NCI-H2107 (cell line): ENCODE measurements at places on chromosomes 12 and 14.

- no peak for DNase-seq
Measured at GRCh38 chr12:97250483-97250882, 212.1 kb upstream of the RMST start.

GRCh38 chr12:105107494-105108371 is at the start of gene WASHC4:
WASHC4 (plus strand) TSS chr12:105107731; CDS start chr12:105107801, 70 bp downstream.
- DNase-seq, result peak; percentile 90

DNA sequence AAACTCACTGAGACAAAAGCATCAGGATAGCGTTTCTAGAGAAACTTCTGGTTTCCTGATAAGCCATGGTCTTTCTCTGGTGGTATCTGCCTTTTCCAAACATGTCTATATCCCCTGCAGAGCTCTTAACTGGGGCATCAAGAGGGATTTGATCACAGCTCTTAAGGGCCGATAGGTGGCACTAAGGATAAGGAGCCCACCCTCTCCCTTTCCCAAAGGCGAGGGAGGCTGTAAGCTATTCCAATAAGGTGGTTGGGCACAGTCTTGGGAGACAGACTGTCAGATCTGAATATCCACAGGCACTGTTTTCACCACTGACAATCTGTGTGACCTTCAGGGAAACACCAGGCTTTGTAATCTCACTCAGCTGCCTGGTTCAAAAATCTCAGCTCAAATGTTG is 206.0 kb downstream of the ADGRD1 start:
- DNase-seq, result no peak

DNA sequence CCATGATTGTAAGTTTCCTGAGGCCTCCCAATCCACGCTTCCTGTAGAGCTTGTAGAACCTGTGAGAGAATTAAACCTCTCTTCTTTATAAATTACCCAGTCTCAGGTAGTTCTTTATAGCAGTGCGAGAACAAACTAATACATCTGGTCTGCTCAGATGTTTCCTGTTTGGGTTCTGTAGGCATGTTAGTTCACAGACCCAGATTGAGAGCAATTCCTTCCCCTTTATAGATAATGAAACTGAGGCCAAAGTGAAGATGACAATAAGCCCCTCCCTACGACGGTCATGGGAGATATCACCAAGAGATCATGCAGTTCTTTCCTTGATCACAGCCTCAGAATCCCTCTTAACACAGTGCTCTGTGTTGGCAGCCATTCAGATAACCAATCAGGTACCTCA is 76.5 kb upstream of the CLMN start:
- DNase-seq, result no peak

- DNase-seq, result no peak
Measured at GRCh38 chr14:55470025-55470424, 29.6 kb upstream of the TBPL2 start.

DNA sequence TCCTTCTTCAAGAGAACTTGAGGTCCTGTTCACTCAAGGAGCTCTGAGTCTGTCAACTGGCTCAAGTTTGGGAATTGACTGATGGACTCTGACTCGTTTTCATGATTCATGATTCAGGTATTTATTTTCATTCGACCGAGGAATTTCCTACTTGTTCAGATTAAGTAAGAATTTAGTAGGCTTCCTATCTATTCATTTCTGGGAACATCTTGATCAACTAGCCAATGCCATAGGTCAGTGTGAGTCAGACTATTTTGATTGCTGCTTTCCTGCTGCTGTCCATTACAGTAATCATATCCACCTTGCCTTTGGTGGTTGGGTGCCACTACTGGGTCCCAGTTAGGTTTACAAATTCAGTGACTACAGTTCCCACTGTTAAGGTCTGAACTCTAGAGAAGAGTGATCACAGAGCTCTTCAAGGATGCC is 6.1 kb downstream of the FAM186A start:
- no peak for DNase-seq

DNA sequence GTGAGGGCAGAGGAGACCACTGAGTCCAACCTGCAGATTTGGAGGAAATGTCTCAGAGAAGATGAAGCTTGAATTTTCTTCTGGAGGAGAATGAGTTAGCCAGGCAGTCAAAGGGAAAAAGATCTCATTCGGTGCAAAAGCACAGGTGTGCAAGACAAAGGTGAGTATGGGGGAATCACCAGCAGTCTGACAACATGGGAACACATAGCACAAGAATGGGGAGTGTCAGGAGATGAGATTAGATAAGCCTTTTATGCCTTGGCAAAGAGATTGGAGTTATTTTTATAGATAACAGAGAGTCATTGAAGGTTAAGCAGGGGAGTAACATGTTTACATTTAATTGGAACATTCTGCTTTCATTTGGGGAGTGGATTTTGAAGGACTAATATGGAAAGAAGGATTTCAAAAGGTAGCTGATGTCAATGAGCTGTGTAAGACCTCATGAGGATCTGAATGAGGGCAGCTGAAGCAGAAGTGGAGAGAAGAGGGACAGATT is 171.3 kb upstream of the NTF3 start:
- DNase-seq, result no peak

DNA sequence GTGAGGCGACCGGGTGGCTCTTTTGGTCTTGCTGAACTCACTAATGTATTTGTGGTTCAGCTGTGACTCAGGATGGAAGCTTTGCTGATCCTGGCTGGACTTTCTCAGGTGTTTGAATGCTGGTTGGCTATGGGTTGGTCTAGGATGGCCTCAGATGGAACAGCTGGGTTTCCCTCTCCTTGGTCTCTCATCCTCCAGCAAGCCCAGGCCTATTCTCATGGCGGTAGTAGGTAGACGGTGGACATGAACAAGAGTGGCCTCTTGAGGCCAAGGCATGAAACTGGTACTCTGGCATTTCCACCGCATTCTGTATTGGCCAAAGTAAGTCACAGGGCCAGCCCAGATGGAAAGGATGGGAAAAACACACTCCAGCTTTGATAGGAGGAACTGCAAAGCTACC is 11.8 kb upstream of the POLR3B start:
- DNase-seq, result no peak

- no peak for DNase-seq
Measured at GRCh38 chr12:131105351-131105735, 151.6 kb downstream of the ADGRD1 start.

GRCh38 chr14:32588448-32589320 is 259.6 kb downstream of the AKAP6 start:
- DNase-seq, result no peak

DNA sequence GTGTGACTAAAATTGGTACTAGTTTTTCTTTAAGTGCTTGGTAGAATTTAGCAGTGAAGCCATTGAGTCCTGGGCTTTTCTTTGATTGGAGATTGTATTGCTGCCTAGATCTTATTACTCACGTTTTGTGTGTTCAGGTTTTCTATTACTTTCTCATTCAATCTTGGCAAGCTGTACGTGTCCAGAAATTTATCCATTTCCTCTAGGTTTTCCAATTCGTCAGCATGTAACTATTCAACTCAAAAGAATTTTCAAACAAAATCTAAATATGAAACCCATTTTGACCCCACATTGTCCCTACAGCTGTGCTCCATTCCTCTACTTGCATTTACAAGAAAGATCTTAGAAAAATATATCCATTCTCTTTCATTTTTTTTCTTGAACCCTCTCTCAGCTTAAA is 1613.4 kb upstream of the SEL1L start:
- no peak for DNase-seq

GRCh38 chr12:1794440-1795090 is 25.8 kb upstream of the LRTM2 start:
- DNase-seq, result no peak

DNA sequence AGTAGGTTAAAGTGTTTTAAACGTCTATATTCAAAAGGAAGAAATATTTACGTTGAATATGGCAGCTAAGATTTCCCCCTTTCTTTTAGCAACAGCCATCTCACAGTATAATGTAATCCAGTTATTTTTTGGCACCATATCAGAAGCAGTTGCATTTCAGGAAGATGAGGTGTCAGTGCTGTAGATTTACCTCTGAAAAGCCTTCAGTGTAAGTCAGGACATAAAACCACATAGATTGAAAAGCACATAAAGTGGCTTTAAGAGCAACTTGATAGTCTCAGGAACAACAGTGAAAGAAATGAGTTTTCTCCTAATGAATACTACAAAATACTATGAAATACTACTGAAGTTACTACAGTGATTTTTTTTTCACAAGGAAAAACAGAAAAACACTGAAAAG is 6.9 kb downstream of the MLH3 start:
- no peak for DNase-seq

GRCh38 chr12:49212572-49212971 is 23.7 kb upstream of the TUBA1A start:
- no peak for DNase-seq

GRCh38 chr14:51993285-51993920 is 4.1 kb downstream of the RTRAF start:
- no peak for DNase-seq

GRCh38 chr14:77088219-77088618 is 9.8 kb upstream of the CIPC start:
- DNase-seq, result no peak

- DNase-seq, result no peak
Measured at GRCh38 chr12:66599816-66600215, 79.1 kb downstream of the GRIP1 start.

DNA sequence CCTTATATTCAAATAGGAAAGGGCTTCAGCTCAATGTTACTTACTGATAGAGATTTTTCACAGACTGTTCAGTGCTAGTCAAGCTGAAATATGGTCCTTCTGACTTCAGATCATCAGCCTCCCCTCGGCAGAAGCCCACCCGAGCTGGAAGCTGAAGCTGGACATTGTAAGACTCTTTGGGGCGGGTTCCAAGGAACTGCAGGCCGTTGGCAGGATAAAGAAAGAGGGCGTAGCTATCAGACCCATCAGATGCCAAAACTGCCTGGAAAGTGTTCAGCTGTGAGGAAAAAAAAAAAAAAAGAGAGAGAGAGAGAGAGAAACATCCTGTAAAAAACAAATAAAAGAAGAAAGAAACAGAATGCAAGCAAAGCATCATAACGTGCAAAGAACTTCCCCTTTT is 8.8 kb downstream of the NID2 start:
- no peak for DNase-seq

DNA sequence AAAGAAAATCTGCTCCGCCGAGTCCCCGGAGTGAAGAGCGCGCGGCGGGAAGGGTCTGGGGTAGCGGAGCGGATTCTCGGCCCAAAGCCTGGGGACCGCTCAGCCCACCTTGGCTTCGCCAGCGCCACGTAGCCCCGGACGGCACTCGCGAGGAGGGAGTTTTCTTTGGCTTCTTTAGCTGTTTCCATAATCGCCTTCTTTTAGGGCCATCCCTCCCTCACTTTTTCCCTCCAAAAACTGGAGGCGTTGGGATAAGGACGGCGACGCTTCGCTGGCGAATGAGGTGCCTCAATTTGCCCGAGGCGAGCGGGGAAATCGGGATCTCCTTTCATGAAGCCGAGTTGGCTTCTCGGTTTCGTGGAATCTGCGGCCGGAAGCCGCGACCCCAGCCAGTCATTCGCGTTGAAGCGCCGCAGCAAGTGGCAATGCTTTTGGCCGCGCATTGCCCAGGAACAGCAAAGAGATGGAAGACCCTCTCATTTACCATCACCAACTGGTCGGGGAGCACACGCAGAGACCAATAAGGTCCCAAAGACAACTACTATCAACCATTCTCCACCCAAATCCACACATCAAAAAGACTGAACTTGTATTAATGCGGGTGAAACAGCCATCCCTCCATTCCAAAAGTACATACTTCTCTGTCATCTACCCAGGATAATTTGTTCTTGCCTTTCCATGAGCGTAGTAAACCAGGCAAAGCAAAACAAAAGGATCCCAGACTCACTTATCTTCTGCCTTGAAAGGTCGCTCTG is 8.4 kb upstream of the SIX1 start:
- no peak for DNase-seq
